Kidney (tissue), 22 donors: ENCODE measurements at places on chromosomes 2 and 18. TPM values are rescaled to one million over a fixed set of nuclear protein-coding genes. Genes with fewer than 3 reads are reported as not detected.

SULT1C2 gene
- total RNA-seq: 67.4 TPM

SERPINB13 gene
- not detected for total RNA-seq

NLRC4 gene
- 2.3 TPM for total RNA-seq

- no peaks in the 10 kb centered on the region for H3K4me1 ChIP-seq
- H3K27ac ChIP-seq: no peak overlapping the region
- H3K36me3 ChIP-seq: no peaks in the 10 kb centered on the region
- no peak overlapping the region for H3K4me3 ChIP-seq
- no peak for DNase-seq
Measured at GRCh38 chr2:75342504-75343175, 143.3 kb upstream of the TACR1 start.

MERTK gene
- total RNA-seq: 32.2 TPM

CHRNG gene
- not detected for total RNA-seq
